Body of pancreas (tissue), 4 donors: ENCODE measurements at places on chromosomes 6 and 20. TPM values are rescaled to one million over a fixed set of nuclear protein-coding genes. Genes with fewer than 3 reads are reported as not detected.

DNA sequence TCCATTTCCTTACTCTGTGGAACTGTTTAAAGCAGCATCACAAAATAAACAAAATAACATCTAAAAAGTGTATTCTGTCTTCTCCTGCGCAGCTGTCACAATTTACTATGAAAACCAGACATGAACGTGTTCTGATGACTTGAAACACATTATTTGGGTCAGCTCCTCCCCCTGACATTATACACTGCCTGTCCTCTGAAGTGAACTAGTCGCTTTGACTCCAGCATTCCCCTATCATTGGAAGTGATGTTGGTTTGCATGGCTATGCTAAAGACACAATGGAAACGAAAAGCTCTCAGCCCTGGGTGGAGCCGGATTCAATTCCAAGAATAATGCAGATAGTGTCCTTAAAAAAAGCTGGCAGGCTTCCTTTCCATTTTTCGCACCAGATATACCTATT is 125.9 kb downstream of the FYN start:
- no peaks in the 10 kb centered on the region for H3K4me1 ChIP-seq
- H3K4me3 ChIP-seq, result no peak overlapping the region
- H3K36me3 ChIP-seq, result no peaks in the 10 kb centered on the region

DNA sequence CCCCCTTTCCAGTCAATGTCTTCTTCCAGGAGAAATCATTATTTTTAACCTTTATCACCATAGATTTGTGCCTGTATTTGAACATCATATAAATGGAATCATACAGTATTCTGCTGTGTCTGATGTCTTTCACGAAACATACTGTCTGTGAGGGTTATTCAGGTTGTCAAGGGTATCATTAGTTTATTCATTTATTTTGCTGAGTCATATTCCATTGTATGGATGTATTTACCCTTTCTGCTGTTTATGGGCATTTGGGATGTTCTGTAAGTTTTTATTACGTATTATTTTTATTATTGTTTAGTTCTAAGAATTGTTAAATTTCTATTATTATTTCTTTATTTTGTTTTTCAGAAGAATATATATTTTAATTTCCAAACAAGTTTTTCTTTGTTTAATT is 22.0 kb downstream of the DNPH1 start:
- H3K4me3 ChIP-seq, result no peak overlapping the region
- no peaks in the 10 kb centered on the region for H3K27me3 ChIP-seq
- no peaks in the 10 kb centered on the region for H3K36me3 ChIP-seq

DNA sequence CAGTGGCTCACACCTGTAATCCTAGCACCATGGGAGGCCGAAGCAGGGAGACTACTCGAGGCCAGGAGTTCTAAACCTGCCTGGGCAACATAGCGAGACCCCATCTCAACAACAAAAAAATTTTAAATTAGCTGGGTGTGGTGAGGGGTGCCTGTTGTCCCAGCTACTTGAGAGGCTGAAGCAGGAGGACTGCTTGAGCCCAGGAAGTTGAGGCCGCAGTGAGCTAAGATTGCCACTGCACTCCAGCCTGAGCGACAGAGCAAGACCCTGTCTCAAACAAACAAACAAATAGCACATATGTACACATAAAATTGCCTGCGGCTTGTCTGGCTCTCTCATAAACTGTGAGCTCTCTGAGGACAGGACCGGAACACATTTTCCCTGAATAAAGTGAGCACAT is 106.3 kb downstream of the BANF2 start:
- DNase-seq, result no peak
- H3K4me3 ChIP-seq, result no peak overlapping the region
- no peaks in the 10 kb centered on the region for H3K36me3 ChIP-seq
- H3K27me3 ChIP-seq, result no peaks in the 10 kb centered on the region
- peak overlapping the region; percentile 94 for H3K27ac ChIP-seq

DNA sequence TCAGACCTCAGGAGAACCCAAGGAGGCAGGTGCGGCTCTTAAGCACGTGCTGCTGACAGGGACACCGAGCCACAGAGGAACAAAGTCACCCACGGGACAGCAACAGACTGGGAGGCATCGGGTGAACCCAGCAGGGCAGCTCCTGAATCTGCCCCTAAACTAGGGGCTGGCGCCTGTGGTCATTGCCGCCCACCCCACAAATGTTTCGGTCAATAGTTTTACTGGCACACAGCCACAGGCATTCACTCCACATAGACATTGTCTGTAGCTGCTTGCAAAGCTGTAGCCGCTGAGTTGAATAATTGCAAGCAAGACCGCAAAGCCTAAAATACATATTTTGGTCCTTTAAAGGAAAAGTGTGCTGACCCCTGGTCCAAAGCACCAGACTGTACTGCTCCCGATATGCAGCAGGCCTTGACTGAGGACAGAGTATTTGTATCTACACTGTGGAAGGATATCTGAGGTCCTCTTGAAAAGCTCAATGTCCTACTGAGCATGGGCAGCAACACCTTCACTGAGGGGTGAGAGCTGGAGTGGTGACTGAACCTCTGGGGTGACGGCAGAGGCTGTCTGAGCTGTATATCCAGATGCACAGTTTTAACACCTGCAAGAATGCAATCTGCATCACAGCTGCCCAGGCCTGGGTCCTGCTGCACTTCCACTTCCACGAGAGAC is 310.3 kb downstream of the THBS2 start:
- H3K27ac ChIP-seq, result no peak overlapping the region
- H3K4me1 ChIP-seq, result no peaks in the 10 kb centered on the region
- H3K36me3 ChIP-seq, result no peaks in the 10 kb centered on the region
- no peaks in the 10 kb centered on the region for H3K27me3 ChIP-seq
- DNase-seq, result no peak

- peaks cover 43% of the 10 kb centered on the region for H3K4me1 ChIP-seq
- peak overlapping the region; percentile 100 for H3K27ac ChIP-seq
- H3K27me3 ChIP-seq, result no peaks in the 10 kb centered on the region
- peak overlapping the region; percentile 76 for H3K4me3 ChIP-seq
- DNase-seq, result peak; percentile 73
- no peaks in the 10 kb centered on the region for H3K36me3 ChIP-seq
Measured at GRCh38 chr20:50191065-50191543, 474 bp downstream of the CEBPB start.

- H3K4me3 ChIP-seq, result no peak overlapping the region
- DNase-seq, result no peak
- no peaks in the 10 kb centered on the region for H3K27me3 ChIP-seq
- no peaks in the 10 kb centered on the region for H3K4me1 ChIP-seq
- no peak overlapping the region for H3K27ac ChIP-seq
Measured at GRCh38 chr20:1652960-1653359, 4.6 kb downstream of the SIRPG start.

DNA sequence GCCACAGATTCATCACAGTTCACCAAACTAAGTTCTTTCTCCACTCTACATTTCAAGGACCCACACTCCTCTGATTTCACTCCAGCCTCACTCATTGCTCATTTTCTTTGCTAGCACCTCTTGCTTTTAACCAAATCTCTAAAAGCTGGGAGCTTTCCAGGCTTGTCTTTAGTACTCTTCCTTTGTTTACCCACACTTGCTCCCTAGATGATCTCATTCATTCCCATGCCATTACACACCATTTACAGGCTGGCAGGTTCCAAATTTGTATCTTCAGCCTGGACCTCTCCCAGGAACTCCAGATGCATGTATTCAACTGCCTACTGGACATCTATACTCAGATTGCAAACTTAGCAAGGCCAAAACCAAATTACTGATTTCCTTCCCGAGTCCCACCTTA is 5.3 kb upstream of the GUCA1B start:
- no peak overlapping the region for H3K4me3 ChIP-seq
- no peaks in the 10 kb centered on the region for H3K36me3 ChIP-seq
- no peaks in the 10 kb centered on the region for H3K27me3 ChIP-seq
- DNase-seq, result no peak
- peaks cover 13% of the 10 kb centered on the region for H3K4me1 ChIP-seq
- H3K27ac ChIP-seq, result no peak overlapping the region

DNA sequence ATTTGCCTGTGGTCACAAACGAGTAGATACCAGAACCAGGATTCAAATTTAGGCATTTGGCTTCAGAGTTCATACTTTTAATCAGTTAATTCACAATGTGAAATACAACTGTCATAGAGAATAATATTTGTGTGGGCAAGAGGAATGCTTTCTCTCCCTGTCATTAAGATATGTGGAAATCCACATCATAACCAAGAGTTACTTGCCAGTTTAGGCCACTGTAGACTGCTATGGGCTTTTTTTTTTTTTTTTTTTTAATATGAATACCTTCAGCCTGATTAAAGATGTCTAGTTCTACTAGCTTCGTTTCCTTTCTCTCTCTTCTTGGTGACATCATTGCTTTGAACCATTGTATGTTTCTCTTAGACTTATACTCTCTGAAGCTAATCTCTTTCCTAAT is 244.9 kb downstream of the ZFAND3 start:
- no peak for DNase-seq
- H3K4me3 ChIP-seq, result no peak overlapping the region

DNA sequence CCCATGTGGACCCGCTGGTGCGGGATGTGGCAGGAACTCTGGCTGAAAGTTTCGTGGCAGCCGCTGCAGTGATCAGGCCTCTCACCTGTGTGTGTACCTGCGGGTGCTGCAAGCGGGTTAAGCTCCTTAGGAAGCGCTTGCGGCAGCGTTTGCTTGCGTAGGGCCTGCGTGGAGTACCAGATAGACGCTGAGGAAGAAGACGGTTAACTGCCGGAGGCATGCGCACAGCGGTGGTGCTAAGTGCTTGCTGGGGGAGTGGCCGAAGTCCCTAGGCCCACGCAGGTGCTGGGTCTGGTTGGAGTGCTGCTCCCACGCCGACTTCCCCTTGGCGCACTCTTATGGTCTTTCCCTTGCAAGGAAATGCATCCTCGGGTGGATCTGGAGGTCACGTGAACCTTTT is 23.0 kb downstream of the ZSCAN31 start:
- no peak for DNase-seq
- no peak overlapping the region for H3K27ac ChIP-seq
- no peaks in the 10 kb centered on the region for H3K4me1 ChIP-seq
- H3K4me3 ChIP-seq, result no peak overlapping the region
- H3K27me3 ChIP-seq, result no peaks in the 10 kb centered on the region
- no peaks in the 10 kb centered on the region for H3K36me3 ChIP-seq

GRCh38 chr20:34389954-34390555 is 27.0 kb downstream of the ITCH start:
- H3K4me3 ChIP-seq, result no peak overlapping the region
- H3K36me3 ChIP-seq, result peaks cover 2% of the 10 kb centered on the region
- H3K4me1 ChIP-seq, result peaks cover 28% of the 10 kb centered on the region
- no peak for DNase-seq
- H3K27ac ChIP-seq, result no peak overlapping the region

DNA sequence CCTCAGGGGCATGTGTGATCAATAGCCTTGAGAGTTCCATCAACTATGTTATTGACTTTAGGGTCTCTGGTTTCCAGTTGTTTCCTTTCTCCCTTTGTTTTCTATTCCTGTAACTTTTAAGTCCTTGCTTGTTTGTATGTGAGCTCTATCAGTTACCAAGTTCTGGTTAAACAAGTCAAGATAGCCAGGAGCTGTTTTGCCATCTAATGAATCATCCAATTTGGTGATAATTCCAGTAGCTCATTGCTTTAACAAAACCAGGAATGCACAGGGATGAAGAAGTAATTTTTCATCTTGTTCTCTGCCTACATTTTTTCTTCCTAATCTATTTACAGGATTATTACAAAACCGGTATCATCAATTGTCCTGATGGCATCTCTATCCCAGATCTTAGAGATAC is 36.5 kb downstream of the KCTD20 start:
- no peaks in the 10 kb centered on the region for H3K4me1 ChIP-seq
- no peaks in the 10 kb centered on the region for H3K27me3 ChIP-seq
- H3K4me3 ChIP-seq, result no peak overlapping the region

GRCh38 chr6:134698228-134698627 is 251.7 kb downstream of the ALDH8A1 start:
- no peaks in the 10 kb centered on the region for H3K27me3 ChIP-seq
- H3K4me1 ChIP-seq, result peaks cover 4% of the 10 kb centered on the region

- peaks cover 9% of the 10 kb centered on the region for H3K27me3 ChIP-seq
- no peak for DNase-seq
- no peaks in the 10 kb centered on the region for H3K36me3 ChIP-seq
- H3K4me1 ChIP-seq, result peaks cover 26% of the 10 kb centered on the region
- H3K27ac ChIP-seq, result no peak within 1 kb of the TSS
Measured at GRCh38 chr20:64083804-64084684, at the start of gene LKAAEAR1. Gene LKAAEAR1, minus strand, starts transcription at chr20:64084398. Its CDS starts 179 bp downstream, at chr20:64084219.

- no peak overlapping the region for H3K27ac ChIP-seq
- no peaks in the 10 kb centered on the region for H3K27me3 ChIP-seq
- no peak overlapping the region for H3K4me3 ChIP-seq
- H3K36me3 ChIP-seq, result no peaks in the 10 kb centered on the region
Measured at GRCh38 chr6:103862297-103862696, 997.4 kb downstream of the HACE1 start.

- peaks cover 23% of the 10 kb centered on the region for H3K4me1 ChIP-seq
- no peak overlapping the region for H3K4me3 ChIP-seq
- DNase-seq, result no peak
- no peak overlapping the region for H3K27ac ChIP-seq
Measured at GRCh38 chr20:44649126-44649525, 2.4 kb downstream of the ADA start.

DNA sequence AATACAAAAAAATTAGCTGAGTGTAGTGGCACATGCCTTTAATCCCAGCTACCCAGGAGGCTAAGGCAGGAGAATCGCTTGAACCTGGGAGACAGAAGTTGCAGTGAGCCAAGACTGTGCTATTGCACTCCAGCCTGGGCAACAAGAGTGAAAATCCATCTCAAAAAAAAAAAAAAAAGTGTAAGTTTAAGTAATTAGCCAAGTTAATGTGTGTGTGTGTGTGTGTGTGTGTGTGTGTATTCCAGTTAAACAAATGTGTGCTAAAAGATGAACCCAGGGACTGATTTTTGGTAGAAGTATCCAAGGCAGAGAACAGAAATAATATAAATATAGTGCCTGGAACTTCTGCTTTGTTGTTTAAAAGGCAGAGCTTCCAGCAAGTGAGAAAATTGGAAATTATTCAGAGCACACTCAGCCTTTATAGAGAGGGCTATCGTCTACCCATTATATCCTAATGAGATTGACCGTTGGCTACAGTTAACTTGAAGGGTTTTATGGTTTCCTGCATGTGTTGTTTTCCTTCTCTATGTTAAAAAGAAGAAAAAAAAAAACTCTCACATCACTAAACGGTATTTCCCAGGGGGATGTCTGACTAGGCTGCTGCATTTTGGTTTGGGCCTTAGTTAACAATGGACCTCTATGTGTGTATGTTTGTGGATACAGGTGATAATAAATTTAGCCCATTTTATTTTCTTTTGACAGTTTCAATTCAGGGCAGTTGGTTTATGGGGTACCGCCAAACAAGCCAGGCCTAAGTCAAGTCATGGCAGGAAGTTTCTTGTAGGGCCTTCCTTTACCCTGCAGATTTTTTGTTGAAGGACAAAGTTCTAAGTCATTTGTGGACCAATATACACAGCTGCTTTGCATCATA is 9.8 kb downstream of the SOX4 start:
- H3K27ac ChIP-seq, result no peak overlapping the region
- no peak for DNase-seq
- peaks cover 8% of the 10 kb centered on the region for H3K4me1 ChIP-seq

The VEGFA gene
- 272 TPM for total RNA-seq

The MRAP2 gene
- total RNA-seq, result 3.6 TPM

The TMEM170B gene
- 3.0 TPM for total RNA-seq

The RREB1 gene
- 44.8 TPM for total RNA-seq

The ATP6V1G2 gene
- total RNA-seq, result not detected

The ASF1A gene
- 7.8 TPM for total RNA-seq

The WFDC5 gene
- total RNA-seq, result not detected

The SLC17A3 gene
- total RNA-seq, result not detected

The ALDH8A1 gene
- 0.26 TPM for total RNA-seq

The RCAN2 gene
- total RNA-seq, result 6.5 TPM
